ENCODE measurements at places on chromosomes 7 and 10.

DNA sequence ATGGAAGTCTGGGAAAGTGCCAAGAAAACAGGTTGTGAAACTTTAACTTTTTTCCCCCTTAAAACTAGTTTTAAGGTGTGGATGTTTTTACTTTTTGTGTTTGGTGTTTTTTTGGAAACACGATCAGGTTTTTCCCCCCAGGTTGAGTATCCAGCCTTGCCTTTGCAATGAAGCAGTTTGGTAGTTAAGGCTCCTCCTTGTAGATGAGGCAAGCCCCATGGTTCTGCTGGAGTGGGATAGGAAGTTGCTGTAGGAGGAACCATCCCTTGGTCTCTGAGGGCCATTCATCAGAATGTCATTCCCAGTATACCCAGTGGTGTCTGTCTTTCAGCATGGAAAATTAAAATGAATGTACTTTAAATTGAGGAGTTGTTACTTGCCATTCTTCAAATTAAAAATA, 2.7 kb downstream of the CUL1 start:
- DNase-seq: no peak

GRCh38 chr7:135445690-135446089, 64.2 kb downstream of the CNOT4 start:
- DNase-seq: no peak

- no peak for DNase-seq
These were observed 45.8 kb upstream of the INSIG1 start for GRCh38 chr7:155251831-155252230.

GRCh38 chr7:139004321-139005090, 23.3 kb upstream of the KIAA1549 start:
- DNase-seq: peak; percentile 47

Measured in NAMALWA (cell line).